CD4-positive, alpha-beta T cell treated with Interleukin-4 for 4 hours (primary cell): ENCODE measurements at places on chromosomes 6 and 20.
A peak's percentile ranks its signal among the peaks of the same experiment; 100 is the strongest.

GRCh38 chr20:14643556-14643955 lies 306.1 kb upstream of the FLRT3 start:
- no peak for DNase-seq

- no peak for DNase-seq
These were observed 195.0 kb downstream of the TASP1 start for GRCh38 chr20:13443690-13444089.

GRCh38 chr20:22569353-22569752 lies 15.0 kb downstream of the FOXA2 start:
- no peak for DNase-seq

DNA sequence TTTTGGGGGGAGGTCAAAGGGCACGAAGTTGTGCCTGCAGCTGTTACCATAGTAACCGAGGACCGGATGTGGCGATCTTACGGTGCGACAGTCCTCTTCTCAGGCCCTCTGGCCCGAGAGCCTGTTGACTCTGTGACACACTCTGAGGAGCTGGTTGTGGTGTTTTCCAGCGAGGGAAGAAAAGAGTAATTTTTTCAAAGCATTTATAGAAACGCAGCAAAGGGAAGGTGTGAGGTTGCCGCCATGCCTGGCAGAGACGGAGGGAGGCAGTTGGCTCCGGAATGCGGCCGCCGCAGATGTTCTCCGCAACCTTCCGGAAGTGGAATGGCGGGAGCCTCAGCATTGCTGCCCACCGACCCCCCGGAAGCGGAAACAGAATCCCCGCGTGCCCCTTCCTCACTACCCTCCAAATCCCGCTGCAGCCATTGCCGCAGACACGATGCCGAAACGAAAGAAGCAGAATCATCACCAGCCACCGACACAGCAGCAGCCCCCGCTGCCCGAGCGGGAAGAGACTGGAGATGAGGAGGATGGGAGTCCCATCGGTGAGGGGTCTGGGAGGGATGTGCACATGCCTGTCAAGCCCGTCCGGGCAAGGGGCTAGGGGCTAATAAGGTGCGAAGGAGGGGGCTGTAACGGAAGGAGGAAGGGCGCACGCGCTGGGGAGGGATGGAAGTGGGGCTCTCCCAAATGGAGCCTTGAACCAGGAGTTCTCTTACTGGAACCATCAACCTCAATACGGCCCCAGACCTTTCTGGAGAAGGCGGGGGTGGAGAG lies at the start of gene PRR3:
PRR3 (plus strand) TSS at position 390 of the 777 bp plus-strand sequence; CDS start at position 440, 50 bp downstream.
- DNase-seq = peak; percentile 93

DNA sequence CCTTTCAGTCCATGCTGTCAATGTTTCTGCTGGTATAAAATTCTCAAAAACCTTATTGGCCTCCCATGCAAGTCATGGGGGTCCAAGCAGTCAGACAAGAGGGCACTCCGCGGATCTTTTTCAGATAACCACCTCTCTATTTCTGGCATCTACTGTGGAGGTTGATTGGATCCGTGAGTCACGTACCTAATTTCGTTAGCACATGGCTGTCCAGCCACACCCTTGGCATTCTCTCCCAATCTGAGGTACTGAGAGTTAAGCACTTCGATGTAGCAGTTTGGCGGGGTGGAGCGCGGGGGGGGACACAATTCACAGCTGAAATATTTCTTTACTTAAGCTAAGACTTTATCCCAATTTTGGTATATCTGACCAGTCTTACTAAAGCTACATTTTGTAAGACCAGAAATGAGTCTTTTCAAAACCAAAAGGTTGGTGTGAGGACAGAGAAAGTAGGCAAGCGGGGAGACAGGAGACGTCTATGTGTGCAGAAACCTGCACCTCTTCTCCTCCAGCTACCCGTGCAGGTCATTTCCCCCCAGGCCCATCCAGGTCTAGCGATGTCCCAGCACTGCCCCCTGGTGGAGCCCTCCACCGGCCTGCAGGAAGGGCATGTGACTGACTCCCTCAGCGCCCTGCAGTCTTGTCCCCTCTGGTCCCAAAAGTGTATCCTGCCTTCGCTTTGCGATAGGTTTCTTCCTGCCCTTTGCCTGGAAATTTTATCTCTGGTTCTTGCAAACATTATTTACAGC lies 113.1 kb downstream of the ADAT2 start:
- peak; percentile 25 for DNase-seq

- DNase-seq = no peak
These were observed 170.2 kb downstream of the ZDHHC14 start for GRCh38 chr6:157551041-157551832.

GRCh38 chr20:47784599-47785310 lies 526 bp downstream of the SULF2 start:
- DNase-seq = no peak

DNA sequence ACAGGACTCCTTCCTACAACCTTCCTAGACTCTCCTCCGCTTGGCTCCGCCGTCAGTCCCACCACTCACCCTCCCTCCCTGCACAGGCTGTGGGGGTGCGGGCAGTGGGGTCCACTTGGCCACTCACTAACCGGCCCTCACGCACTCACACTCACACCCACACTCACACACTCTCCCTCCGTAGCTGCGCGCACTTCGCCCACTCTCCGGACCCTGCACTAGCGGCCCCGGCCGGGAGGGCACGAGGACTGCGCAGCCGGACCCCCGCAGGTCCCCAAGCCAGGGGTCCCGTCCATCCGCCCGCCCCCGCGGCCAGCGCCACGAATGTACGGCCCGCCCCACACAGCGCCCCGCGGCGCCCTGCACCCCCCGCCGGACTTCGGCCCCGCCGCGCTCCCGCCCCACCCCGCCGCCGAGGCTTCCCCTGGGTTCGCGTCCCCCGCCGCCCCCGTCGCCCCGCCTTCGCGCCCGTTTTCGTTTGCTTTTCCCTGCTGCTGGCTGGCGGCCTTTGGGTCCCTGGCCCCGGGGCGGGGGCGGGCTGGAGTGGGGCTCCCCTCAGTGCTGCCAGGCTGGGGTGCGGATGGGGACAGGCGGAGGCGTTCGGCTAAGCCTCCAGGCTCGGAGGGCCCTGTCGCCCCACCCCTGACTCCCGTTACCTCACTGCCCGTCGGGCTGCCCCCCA lies 23.0 kb upstream of the SLC22A7 start:
- no peak for DNase-seq

DNA sequence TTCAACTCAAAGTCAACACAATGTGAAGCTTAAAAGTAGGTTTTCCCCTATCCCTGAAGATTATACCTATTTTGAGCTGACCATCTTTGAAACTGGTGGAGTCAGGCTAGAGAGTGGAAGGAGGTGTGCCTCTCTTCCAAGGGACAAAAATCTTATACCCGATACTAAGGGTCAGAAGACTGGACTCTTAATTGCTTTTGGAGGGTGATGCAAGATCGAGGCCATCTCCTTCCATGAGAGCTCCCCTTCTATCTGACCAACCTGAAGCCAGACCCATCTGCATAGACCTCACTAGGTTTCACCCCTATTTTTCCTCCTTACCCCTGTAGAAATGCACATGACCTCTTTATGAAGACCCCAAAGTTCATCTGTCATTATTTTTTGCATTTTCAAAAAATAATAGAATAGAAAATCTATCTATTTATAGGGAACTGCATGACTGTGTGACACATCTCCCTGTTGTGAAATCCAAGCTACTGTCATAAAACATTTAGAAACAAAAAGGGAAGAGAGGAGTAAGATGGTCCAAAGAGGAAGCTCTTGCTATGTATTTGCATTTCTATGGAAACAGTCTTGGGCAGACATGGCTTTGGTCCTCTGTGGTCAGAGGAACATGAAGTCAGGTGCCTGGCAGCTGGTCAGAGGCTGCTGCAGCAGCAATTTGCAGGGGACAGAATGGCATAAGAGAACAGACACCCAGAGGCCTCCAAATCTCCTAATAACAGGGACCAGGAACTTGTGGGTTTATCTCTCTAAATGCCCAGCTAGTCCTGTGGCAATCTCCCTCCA lies 349.2 kb downstream of the MAFB start:
- peak; percentile 18 for DNase-seq

DNA sequence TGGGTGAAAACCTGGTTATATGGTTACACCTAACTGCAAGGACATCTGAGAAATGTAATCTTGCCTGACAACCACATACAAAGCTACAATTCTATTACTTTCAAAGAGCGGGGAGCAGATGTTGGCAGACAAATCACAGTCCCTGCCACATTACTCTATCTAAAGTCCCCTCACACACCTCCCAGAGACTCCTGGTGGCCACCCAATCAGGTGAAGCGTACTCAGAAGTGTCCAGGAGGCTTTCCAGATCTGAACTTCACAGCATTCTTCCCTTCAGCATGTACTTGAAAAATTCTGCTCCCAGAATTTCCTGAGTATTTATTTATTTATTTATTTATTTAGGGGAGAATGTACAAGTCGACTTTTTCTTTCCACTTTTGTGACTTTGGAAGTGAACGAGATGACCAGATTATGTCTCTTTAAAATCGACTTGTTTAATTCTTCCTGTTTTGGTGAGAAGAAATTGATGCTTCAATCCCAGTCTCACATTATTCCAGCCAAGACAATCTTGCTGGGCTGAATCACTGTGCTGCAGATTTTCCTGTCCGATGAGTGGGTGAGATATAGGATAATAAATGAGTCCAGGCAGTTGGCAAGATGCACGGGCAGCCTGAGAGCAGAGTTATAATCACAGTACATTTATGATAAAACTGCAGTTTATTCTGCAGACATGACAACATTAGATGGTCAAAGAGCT lies 46.9 kb upstream of the POPDC3 start:
- DNase-seq = no peak

GRCh38 chr6:142240179-142240578 lies 61.6 kb upstream of the ADGRG6 start:
- no peak for DNase-seq

- DNase-seq = no peak
These were observed 6.4 kb upstream of the SLC2A12 start for GRCh38 chr6:134058622-134059366.

- no peak for DNase-seq
These were observed 27.8 kb downstream of the FOXA2 start for GRCh38 chr20:22556565-22557056.

DNA sequence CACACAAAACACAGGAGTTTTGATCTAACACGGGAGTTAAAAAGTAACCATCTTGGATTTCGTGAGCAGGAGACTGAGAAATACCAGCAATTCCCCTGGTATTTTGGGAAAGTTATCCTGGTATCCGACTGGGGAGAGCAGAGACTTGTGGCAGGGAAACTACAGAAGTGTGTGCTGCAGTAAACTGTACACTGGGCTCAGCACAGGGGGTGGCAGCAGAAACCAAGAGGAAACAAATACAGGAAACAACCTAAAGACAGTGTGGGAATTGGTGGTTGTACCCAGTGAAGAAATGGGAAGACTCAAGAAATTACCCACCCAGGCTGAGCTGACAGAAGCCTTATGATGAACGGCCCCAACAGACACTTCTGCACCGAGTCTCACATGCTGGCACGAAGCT lies 109.8 kb downstream of the CHD6 start:
- DNase-seq = no peak

- peak; percentile 3 for DNase-seq
These were observed 100.8 kb downstream of the MOXD1 start for GRCh38 chr6:132300323-132300949.

- no peak for DNase-seq
These were observed 19.2 kb downstream of the IRF4 start for GRCh38 chr6:410555-411395.

- DNase-seq = no peak
These were observed 21.6 kb upstream of the TMEM217 start for GRCh38 chr6:37279366-37280134.

GRCh38 chr6:111439171-111439570 lies 43.8 kb downstream of the REV3L start:
- DNase-seq = no peak

DNA sequence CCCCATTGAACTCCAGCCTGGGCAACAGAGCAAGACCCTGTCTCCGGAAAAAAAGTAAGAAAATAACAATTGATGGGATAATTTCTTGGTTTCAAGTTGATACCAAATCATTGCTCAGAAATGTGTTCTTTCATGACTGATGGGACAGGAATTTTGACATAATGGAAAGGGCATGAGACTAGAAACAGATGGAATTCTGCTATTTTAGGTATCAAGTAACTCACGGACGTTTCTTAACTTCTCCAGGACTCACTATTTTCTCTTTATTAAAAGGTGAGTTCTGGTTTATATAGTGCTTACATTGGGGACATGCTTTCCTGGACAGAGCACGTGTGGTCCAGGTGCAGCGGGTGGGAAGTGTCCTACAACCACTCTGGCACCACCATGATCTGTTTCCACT lies 6.0 kb upstream of the DSP start:
- DNase-seq = no peak

DNA sequence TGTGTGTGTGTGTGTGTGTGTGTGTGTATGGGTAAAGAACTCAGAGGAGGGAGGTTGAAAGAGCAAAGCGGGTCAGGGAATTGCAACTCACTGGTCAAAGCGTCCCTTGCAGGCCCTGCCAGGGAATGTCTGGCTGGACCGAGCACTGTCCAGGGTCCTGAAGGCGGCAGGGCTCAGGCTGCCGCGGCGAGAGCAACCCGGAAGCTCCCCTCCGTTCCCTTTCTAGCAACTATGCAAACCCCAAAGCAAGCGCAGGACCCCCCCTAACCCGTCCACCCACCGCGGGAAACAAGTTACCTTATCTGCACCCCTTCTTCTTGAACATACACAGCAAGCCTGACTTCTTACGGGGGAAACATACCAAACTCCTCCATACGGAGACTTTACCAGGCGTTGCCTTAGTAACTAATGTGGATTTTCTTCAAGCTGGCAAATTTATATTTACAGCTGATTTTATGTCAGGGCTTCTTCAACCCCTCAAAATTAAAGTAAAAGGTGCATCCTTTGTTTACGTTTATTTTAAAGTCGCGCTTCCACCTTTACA lies 538 bp upstream of the GRM1 start:
- no peak for DNase-seq
